ENCODE measurements at places on chromosomes 7 and 10.
A peak's percentile ranks its signal among the peaks of the same experiment; 100 is the strongest.

DNA sequence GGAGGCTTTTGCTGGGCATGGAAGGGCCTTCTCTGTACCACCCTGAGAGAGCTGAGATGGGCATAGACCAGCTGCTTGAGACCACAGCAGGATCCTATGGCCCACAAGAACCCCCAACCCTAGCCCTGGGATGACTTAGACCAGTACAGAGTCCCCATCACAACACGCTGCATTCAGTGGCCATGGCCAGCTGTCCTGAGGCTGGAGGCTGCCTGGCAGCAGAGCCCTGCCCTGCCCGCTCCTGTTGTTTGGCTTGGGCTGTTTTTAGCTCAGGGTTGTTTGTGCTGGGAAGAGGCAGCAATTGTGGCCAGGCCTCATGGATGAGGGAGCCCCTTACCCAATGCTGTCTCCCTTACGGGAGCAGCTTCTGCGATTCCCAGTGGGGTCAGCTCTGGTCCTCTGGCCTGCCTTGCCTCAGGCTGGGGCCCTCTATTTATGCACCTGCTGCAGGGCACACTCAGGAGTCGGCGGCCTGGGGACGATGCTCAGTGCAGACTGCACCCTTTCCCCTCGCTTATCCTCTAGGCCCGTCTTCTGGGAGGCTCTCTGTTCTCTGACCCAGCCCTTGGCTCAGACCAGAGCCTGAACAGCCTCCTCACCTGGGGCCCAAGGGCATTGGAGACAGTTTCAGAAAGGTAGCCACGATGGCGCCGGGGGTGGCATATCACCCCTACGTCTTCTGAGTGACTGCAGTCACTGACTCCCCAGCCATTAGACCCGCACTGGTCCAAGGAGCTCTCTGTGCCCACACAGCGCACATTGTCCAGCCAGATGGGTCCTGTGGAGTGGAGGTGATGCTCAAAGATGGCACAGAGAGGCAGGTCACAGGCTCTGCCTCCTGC, 6.3 kb downstream of the LOXL4 start:
- no peak for DNase-seq

- peak; percentile 65 for DNase-seq
Observed at GRCh38 chr10:26755443-26755903, 58.0 kb downstream of the PDSS1 start.

GRCh38 chr7:150735596-150736358, 1.4 kb upstream of the GIMAP5 start:
- no peak for DNase-seq

DNA sequence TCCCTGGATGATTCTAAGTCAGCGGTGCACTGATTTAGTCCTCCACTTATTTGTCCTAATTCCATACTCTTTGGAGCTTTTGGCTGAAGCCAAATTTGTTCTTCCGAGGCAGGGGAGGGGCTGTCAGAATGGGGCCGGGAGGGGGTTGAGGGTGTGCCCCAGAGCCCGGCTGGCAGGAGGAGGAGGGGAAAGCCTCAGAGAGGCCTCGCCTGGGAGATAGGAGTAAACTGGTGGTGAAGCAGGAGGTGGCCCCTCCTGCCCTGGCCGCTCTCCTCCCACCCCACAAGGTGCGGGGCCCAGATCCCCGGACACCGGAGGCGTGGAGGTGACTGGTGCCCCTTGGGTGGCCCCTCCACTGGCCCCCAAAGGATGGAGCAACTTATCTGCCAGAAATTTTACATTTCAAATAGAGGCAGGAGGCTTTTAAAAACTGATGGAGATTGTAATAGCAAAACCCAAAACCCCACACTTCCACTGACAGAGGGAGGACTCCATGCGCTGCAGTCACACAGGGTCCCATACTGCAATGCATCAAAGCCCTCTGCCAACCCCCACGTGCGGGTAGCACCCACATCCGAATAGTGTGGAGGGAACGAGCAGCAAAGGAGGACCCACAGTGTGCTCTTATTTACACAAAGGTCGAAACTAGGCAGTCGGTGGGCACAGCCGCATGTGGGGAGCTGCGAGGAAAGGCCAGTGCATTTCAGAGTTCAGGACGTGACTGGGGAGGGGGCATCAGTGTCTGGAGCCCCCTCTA, 61.9 kb downstream of the CAMK2B start:
- DNase-seq: no peak

DNA sequence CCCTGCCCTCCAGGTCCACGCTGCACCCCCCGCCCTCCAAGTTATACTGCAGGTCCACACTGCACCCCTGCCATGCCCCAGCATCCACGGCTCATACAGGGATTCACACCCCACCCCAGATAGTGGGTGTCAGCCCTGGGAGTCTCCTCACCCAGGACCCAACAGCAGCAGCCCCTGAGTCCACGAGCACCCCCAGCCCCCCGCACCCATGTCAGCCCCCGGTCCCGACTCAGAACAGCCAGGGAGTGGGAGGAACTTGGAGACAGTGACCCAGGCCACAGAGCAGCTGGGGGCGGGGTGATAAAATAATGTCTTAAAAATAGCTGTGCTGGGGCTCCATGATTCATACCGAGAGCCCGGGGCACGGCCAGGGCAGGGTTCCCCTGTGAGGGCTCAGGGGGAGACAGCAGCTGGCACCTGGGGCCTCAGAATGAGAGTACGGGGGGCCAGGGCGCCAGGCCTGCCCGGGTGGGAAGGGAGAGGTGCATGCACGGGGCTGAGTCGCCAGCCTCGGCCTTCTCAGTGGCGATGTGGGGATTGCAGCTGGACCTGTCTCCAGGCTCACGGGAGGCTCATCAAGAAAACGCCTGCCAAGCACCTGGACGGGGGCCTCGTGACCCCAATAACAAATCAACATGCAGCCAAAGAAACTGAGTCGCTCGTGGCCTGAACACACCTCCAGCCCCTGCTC, 29.8 kb downstream of the ADAP1 start:
- peak; percentile 12 for DNase-seq

Measured in IMR-90 (cell line).